ENCODE measurements at places on chromosomes 3 and 15. TPM values are rescaled to one million over a fixed set of nuclear protein-coding genes. Genes with fewer than 3 reads are reported as not detected.

- DNase-seq, result no peak
These were observed 84.1 kb downstream of the AGBL1 start for GRCh38 chr15:86163816-86164215.

DNA sequence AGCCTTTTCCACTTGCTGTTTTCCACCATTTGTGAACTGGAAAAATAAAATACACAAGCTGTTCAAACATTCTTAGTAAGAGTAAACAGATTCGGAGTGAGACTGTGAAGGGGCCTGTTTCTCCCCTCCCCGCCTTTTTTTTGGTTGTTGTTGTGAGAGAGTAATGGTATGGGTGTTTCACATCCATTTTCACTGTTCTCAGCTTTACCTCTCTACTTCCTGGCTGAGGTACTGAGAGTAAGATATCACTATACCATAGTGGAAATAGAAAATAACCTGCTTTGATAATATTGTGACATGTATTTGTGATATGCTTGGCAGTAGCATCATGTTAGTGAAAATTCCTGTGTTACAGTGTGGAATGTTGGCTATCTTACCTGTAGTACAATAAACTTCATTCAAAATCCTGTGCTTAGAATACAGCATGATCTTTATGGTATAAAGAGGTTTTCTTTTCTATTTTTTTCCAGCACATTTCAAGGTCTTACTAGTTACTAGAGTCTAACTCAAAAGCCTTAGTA lies 12.0 kb downstream of the CNTN4 start:
- DNase-seq, result no peak

EFL1 gene
- 28.4 TPM for total RNA-seq

- no peak for DNase-seq
These were observed 173.2 kb downstream of the ALCAM start for GRCh38 chr3:105539897-105540296.

XXYLT1 gene
- total RNA-seq, result 7.8 TPM

GRCh38 chr3:191221638-191222037 lies 22.6 kb downstream of the OSTN start:
- no peak for DNase-seq

DNA sequence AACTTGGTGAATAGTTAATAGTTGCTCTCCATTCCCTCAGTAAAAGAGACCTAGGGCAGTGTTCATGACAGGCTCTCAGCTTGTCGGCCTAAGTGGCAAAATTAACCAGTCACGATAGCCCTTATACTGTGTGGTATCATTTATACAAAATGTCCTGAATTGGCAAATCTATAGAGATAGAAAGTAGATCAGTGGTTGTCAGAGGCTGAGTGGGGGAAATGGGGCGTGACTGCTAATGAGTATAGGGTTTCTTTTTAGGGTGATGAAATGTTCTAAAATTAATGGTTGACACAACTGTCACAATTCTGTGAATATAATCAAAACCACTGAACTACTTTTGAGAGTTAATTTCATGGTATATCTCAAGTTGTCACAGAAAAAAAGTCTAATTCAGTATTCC lies 20.9 kb downstream of the ARIH1 start:
- no peak for DNase-seq

GJD2 gene
- total RNA-seq, result not detected

- no peak for DNase-seq
These were observed 166.2 kb downstream of the CHL1 start for GRCh38 chr3:362681-363338.

DNA sequence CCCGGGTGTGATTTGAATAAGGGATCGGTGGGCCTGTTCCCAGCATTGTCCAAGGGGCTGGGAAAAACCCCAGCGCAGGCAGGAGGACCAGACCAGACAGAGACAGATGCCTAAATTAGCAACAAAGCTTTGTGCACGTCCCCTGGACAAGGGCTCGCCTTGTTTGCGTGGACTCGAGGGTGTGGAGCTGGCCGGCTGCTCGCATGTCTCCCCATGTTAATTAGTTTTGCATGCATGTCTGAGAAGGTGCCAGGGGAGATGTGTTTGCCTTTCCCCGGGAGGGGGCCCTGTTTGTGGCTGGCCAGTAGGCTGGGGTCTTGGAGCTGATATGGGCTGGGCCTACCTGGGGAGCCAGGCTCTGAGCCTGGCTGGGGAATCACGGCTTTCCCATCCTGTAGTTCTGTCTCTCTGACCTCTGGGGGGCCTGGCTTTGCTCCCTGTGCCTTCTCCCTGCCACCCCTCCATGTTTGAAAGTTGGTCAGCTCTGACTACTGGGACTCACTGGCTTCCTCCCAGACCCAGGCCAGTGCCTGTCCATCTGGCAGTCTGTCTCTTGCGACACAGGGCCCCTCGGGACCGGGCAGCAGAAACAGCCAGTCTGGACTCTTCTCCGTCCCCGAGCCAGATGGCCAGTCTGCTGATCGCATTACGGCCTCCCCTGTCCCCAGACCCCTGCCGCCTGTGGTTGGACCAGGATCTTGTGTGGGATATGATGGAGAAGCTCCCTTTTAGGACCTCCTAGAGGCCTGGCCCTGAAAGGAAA lies 55.4 kb upstream of the POLG start:
- no peak for DNase-seq

GRCh38 chr3:155643581-155644165 lies 101.2 kb downstream of the PLCH1 start:
- no peak for DNase-seq

RAD51 gene
- 66.7 TPM for total RNA-seq

DNA sequence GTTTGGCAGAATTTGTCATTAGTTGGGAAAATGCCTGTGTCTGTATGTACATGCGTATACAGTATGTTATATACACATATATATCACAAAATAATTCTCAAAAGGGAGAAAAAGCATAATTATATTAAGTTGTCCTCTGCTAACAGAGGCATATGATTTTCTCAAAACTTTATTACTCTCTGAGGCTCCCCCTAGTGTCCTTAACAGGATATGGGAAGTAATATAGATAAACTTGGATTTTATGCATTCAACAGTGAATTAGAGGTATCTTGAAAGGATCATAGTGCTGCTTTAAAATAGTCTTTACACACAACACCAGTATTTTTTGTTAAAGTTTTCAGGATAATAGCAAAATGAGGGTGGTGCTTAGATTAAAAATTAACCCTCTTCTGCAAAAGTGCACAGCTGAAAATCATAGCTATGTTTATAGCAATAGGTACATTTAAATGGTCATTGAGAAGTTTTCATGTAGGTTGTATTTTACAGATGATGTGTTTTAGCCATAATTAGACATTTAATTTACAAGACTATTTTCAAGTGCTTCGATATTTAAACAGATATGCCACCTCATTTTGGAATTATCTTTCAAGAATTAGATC lies 454.0 kb upstream of the ROBO2 start:
- DNase-seq, result no peak

ACTRT3 gene
- 0.23 TPM for total RNA-seq

DNA sequence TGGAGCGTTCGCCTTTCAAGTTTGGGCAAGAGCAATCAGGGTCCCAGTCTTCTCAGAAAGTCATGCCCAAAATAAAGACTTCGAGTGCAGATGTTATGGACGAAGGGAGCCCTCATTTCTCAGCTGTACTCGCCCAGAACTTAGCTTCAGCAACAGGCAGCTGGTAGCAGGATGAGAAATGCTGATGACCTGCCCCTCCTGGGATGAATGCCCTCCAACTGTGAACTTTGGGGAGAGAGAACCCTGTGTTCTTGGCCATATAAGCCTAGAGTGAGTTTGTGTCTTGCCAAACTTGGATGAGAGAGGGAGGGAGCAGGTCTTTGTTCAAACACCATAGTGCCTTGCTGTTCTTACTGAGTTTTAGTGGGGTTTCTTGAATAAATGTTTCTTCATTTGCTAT lies 400.3 kb downstream of the LRTM1 start:
- no peak for DNase-seq

GOLGA6L9 gene
- 1.8 TPM for total RNA-seq

- no peak for DNase-seq
These were observed 51.8 kb downstream of the MITF start for GRCh38 chr3:69791106-69791505.

DNA sequence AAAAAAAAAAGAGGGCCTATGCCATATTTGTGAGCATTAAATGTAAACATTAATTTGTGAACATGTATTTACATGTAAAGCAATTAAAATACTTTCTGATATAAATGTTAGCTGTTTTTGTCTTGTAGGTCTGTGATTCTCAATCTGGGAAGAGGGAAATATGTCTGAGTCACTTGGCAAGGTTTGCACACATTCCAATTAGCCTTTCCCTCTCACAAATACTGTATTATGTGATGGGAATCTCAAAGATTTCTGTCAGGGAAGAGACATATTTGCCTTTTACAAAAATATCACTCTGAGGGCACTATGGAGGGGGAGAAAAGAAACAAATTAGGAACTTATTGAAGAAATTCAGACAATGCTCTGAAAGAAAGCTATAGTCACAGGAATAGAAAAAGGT lies 483.6 kb downstream of the GBE1 start:
- DNase-seq, result no peak

DNA sequence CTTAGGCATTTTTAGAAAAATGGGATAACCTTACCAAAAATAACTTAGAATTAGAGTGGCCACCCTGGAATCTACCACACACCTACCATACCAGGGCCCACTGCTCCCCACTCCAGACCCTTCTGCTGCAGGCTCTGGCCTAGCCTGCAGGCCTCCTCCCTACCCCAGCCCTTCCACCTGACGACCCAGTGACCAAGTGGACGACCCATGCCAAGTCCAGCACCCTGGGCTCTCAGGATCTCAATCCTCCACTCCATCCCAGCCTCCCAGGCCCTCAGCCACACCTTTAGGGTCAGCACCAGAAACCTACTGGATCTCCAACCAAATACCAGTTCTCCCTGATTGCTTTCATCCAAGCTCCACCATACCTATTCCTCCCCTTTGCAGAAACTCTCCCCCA lies 145.8 kb downstream of the TPRA1 start:
- no peak for DNase-seq

DNA sequence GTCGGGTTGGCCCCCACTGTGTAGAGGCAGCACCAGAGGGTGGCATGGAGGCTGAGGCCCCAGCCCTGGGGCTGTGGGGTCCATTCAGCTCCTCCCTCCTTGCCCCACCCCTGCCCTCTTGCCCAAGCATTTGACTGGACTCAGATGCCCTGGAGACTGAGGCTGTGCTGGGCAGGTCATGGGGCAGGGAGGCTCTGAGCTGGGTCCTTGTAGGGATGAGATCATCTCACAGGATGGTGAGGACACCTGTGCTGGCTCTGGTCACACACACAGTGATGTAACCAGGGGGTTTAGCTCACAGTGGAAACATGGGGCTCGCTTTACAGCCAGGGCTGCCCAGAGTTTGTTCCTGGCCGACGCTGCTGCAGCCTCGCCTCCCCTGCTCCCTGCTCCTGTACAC lies 17.8 kb downstream of the ALPK3 start:
- DNase-seq, result no peak

GRCh38 chr3:11651900-11652299 lies 8.2 kb upstream of the VGLL4 start:
- DNase-seq, result no peak

CRTAP gene
- total RNA-seq, result 38.8 TPM

GRCh38 chr3:42999212-42999611 lies 20.1 kb downstream of the GASK1A start:
- DNase-seq, result no peak

PRTG gene
- total RNA-seq, result not detected

Data from activated CD4-positive, alpha-beta T cell treated with anti-CD3 and anti-CD28 coated beads, Interleukin-2, amount 10 ng/mL, durations not matched to agents 7 days and 5 days (primary cell).